ENCODE measurements at places on chromosomes 7 and 10.

DNA sequence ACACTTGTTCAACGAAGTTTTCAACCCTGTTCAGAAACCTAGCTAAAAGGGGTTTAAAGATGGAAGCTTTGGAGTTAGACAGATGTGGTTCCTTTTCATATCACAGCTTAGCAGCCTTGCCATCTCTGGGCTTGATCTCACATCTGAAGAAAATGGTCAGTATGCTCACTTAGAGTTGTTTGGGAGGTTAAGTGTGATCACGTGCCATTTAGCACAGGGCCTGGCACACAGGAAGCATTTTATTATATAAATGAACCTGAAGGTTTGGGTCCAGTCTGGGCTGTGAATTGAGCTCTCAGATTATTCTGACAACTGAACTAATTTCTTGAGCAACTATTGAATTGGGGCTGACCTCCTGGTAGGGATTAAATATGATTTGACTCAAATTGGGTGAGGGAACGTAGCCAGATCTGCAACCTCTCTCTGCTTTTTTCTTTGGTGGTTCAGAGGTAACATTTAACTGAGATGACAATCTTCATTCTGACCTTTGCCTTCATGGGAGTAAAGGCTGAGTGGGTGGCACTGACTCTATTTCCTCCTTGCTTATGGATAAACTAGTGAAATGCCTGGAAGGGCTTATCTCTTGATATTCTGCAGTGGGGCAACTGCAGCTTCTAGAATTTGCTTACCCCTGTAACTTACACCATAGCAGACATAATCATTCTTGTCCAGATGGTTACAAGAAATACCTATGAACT, 10.2 kb upstream of the HKDC1 start:
- no peak for DNase-seq

DNA sequence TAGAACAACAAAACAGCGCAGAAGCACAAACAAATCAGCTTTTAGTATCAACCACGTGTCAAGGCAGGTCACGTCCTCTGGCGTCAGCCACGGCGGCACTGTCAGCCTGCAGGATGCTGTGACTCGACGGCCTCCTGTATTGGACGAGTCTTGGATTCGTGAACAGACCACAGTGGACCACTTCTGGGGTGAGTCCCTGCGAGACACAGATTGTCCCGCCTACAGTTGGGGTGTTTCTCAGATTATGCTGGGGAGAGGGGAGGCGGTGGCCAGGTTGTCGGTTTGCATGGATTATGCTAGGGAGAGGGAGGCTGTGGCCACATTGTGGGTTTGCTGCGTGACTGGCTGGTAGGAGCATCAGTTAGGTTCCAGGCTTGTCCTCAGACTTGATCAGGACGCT, 9.7 kb downstream of the SUN1 start:
- no peak for DNase-seq

DNA sequence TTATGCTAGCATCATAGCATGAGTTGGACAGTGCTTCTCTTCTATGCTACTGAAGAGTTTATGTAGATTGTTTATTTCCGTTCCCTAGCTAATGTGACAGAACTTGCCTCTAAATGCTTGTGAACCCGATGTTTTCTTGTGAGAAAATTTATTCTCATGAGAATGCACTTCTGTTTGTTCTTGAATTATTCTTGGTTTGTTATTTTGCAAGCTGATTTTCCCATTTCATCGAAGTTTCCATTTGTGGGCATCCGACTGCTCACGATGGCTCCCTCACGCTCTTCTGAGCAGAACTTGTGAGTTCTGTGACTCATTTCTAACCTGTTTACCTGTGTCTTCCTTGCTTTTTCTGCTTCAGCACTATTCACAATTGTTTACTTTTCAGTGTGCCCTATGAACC, 59.9 kb downstream of the WDFY4 start:
- DNase-seq, result no peak

- DNase-seq, result no peak
These were observed 217.4 kb downstream of the DGKB start for GRCh38 chr7:14685167-14685566.

GRCh38 chr7:28144266-28144665, 36.3 kb downstream of the JAZF1 start:
- DNase-seq, result no peak

DNA sequence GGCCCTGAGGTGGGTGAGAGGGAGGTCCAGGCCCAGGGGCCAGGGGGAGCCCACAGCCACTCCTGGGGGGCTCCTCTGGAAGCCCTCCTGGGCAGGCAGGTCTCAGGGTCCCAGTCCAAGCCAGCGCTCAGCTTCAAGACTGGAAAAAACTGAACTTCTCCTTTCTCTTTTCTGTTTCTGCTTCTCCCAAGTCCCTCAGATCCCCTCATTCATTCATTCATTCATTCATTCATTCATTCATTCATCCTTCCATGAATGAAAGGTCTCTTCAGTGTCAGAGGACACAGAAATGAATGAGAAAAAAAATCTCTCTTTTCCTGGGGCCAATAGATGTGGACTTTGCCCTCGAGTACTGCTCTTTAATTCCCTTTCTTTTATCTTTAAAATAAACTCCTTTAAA, 34.6 kb upstream of the PSMG3 start:
- no peak for DNase-seq

DNA sequence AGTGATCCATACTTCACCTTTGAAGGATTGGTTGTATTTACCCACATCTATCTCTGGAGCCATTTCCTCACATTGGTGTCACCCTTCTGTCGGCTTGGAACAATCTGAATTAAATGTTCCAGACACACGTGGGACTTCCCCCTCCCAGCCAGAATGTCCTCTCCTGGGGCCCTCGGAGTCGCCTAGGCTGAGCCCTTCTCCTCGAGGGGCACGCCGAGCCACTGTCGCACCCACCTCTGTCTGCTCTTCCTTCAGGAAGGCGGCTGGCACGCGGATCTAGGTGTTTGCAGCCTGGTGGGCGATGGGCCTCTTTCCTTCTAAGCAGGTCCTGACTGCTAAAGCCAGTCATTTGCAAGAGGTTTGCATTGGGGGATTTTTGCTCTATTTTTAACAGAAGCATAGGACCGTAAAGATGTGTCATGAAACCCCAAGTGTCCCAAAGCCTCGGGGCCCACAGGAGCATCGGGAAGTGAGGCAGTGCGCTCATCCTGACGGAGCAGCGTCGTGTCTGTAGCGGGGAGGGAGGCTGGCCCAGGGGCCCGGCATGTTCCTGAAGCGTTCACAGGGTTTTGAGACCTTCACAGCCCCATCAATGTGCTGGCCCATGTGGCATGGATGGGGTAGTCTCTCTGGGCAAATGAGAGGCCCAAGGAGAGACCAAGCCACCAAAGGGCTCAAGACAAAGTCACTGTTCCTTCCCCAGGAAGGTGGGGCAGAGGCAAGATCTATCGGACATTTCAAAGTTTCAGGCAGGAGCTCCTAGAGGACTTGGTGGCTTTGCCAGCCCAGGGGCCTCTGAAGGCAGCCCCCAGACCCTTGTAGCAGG, 86.7 kb downstream of the RGS10 start:
- DNase-seq, result no peak

Data from hematopoietic multipotent progenitor cell treated with erythropoietin and hydrocortisone succinate and interleukin-3 and kit ligand, for 6 days (in vitro differentiated cells).